ENCODE measurements at places on chromosomes 7 and 10. TPM values are rescaled to one million over a fixed set of nuclear protein-coding genes. Genes with fewer than 3 reads are reported as not detected.

Gene DRGX
- not detected for total RNA-seq

Gene TFPI2
- 0.56 TPM for total RNA-seq

DNA sequence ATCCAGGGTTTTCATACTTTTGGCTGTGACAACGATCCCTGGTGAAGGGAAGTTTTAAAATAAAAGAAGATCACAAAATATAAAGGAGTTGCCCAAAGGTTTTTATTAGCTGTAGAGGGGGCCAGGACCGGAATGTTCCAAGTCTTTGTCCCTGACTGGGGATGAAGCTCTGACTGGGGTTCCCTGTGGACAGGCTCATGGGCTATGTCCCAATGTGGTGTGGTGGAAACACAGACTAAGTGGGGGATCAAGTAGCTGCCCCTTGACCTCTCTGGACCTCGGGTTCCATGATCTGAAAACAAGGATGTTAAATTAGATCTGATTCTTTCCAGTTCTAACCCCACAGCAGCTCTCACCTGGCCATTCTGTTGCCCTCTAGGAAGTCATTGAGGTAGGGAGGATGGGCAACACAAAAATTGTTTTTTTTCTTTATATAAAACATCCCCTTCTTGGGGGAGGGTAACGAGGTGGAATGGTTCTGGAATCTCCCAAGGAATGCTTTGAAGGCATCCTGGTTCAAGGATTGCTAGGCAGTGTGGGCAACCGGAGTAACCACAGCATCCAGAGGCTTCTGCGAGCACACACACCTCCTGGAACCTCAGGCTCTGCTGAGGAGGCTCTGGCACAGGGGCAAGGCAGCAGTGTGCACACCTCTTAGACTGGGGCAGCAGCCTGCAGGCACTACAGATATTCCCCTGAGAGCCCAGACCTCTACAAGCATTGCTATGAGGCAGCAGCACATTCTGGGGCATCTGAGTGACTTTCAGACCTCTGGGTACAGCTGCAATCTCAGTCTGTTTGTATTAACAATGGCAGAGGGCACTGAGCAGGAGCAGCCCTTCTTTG lies 21.4 kb upstream of the CRYGN start:
- peaks cover 26% of the 10 kb centered on the region for H3K4me1 ChIP-seq
- no peaks in the 10 kb centered on the region for H3K27me3 ChIP-seq
- H3K36me3 ChIP-seq: peaks cover 11% of the 10 kb centered on the region
- no peak for DNase-seq

Gene CYP3A7
- not detected for total RNA-seq

DNA sequence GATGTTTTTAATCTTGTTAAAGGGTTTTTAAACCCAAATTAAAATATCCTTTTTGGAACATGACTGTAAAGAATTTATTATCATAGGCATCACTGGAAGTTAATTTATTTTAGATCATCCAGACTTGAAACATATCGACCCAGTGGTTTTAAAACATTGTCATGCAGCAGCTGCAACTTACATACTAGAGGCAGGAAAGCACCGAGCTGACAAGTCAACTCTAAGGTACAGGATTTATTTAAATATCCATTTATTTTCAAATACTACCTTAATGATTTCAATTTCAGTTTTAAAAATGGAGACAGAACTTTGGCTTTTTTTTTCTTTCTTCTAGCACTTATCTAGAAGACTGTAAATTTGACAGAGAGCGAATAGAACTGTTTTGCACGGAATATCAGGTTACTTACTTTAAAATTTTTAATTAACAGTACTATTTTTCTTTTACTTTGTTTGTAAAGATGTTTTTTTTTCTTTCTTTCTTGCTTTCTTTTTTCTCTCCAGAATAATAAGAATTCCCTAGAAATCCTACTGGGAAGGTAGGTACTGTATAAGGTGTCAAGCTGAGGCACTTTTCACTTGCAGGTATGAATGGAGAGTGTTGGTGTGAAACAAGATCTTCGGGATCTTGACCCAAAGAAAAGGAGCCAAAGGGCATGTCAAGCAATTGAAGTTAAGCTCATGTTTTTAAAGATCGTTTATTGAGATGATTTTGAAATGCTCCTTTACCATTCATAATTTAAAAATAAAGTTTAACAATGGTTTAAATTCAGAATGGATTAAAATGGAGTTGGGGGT lies 1.8 kb downstream of the COMMD3 start:
- H3K4me1 ChIP-seq: peaks cover 13% of the 10 kb centered on the region
- H3K27me3 ChIP-seq: no peaks in the 10 kb centered on the region
- no peaks in the 10 kb centered on the region for H3K36me3 ChIP-seq
- no peak overlapping the region for H3K4me3 ChIP-seq

DNA sequence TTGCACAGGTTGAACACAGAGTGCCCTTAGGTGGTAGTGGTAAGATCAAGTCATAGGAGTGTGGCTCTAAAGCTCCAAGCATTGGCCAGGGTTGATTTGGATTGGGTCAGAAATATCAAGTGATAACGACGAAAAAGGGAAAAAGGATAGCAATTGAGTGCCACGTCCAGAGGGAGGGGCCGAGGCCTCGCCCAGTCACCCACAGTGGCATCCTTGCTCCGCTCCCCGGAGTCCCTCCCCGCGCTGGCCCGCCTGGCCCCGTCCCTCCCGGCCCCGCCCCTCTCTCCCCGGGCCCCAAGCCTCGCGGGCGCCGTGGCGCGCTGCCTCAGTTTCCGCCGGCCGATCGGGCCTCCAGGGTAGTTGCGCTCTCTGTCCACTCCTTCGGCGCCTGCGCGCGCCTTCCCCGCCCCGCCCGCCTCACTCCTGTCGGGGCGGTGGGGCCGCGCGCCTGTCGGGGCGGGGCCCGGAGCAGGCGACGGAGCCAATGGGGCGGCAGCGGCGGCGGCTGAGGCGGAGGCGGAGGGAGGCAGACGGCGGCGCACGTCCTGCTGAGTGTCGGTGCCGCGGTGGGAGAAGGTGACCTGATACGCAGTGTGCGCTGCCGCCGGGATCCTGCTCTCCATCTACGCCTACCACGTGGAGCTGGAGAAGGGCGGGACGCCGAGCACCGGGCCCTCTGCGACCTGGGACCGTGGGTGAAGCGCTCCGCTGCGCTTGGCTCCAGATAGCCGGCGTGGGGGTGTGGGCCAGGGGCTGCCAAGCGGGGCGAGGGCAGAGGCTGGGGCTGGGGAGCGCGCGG lies 209.1 kb upstream of the ZNF722 start:
- DNase-seq: no peak
- H3K4me1 ChIP-seq: no peaks in the 10 kb centered on the region
- no peaks in the 10 kb centered on the region for H3K27me3 ChIP-seq

Gene ZNF365
- 0.63 TPM for total RNA-seq

GRCh38 chr10:77892021-77892739 lies 34.4 kb downstream of the DLG5 start:
- no peaks in the 10 kb centered on the region for H3K27me3 ChIP-seq
- peaks cover 53% of the 10 kb centered on the region for H3K4me1 ChIP-seq
- peak overlapping the region; percentile 92 for H3K27ac ChIP-seq
- DNase-seq: peak; percentile 73

Gene GHRHR
- not detected for total RNA-seq

- H3K4me1 ChIP-seq: no peaks in the 10 kb centered on the region
- no peak for DNase-seq
- H3K27ac ChIP-seq: no peak overlapping the region
- no peaks in the 10 kb centered on the region for H3K27me3 ChIP-seq
- H3K36me3 ChIP-seq: no peaks in the 10 kb centered on the region
These were observed 7.2 kb upstream of the SPAM1 start for GRCh38 chr7:123917878-123918277.

GRCh38 chr7:92639966-92640365 lies 49.8 kb upstream of the FAM133B start:
- no peaks in the 10 kb centered on the region for H3K36me3 ChIP-seq
- H3K27ac ChIP-seq: no peak overlapping the region
- H3K27me3 ChIP-seq: no peaks in the 10 kb centered on the region
- no peak for DNase-seq
- no peak overlapping the region for H3K4me3 ChIP-seq

Data from thyroid gland (tissue), 4 donors.